SK-N-MC (cell line): ENCODE measurements at places on chromosomes 7 and 10.

DNA sequence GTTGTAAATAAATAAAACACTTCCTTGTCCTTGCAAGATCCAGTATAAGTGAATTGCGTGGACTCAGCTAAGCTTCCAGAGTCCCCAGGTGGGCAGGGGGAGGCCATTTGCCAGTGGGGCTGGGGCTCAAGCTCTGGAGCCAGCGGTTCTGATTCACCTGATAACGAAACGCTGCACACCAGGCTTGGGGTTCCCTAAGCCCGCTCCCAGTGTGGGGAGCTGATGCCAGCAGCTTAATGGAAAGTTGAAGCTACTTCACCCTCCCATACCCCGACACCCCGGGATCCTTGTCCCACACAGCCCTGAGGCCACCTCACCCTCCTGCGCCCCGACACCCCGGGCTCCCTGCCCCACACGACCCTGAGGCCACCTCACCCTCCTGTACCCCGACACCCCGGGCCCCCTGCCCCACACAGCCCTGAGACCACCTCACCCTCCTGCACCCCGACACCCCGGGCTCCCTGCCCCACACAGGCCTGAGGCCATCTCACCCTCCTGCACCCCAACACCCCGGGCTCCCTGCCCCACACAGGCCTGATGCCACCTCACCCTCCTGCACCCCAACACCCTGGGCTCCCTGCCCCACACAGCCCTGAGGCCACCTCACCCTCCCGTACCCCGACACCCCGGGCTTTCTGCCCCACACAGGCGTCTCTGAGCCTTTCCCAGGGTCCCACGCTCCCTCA lies 30.8 kb downstream of the FKBP6 start:
- no peak for DNase-seq

DNA sequence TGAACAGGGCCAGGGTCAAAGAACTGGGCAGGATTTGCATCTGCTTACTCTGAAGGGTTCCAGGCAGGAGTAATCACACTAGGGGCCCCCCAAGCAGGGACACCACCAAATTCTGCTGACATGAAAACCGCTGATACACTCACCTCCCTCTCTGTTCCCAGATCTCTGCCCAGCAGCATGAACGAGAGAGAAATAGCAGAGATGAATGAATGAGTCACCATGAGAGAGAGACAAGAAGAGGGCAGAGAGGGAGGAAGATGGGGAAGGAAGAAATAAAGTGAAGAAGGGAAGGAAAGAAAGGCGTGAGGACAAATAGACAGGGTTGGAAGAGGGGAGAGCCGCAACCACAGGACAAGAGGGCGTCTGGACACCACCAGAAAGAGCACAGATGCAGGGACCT lies 285.9 kb upstream of the NEBL start:
- DNase-seq: no peak

DNA sequence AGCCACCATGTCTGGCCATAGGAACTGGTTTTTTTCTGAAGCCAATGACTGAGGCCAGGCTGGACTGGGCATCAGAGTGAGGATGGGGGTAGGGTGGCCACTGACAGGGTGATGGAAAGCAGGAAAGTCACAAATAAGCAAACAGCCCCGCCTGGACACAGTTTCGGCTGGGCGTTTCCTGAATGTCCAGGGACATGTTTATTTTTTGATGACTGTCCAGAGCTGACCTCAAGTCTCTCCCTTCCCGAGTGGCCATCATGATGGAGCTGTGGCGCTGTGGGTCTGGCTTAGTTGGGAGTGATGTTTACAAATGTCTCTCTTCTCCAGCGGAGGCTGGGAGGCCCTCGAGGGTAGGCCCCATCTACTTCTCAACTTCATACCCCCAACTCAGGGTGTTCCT lies 37.1 kb upstream of the COMTD1 start:
- DNase-seq: no peak

DNA sequence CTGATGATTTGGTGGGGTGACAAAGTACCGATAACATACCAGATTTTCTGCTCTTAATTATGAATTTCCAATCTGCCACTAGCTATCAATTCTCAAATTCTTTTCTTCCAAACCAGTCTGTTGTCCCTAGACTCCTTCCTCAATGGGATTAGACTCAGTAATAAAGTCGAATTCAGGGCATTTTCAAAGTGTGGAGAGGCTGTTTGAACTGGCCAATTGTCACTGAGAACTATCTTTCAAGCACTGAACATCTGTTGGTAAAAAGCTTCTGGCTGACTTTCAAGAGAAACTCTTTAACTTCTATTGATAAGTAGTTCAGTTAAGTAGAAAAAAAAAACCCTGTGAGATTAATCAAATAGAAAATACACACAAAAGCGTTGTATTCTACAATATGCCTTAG lies 108.9 kb downstream of the SAMD9 start:
- no peak for DNase-seq
